ENCODE measurements at places on chromosomes 6 and 20. TPM values are rescaled to one million over a fixed set of nuclear protein-coding genes. Genes with fewer than 3 reads are reported as not detected.

PRR18 gene
- 0.05 TPM for total RNA-seq

POU5F1 gene
- total RNA-seq: 1.7 TPM

DNA sequence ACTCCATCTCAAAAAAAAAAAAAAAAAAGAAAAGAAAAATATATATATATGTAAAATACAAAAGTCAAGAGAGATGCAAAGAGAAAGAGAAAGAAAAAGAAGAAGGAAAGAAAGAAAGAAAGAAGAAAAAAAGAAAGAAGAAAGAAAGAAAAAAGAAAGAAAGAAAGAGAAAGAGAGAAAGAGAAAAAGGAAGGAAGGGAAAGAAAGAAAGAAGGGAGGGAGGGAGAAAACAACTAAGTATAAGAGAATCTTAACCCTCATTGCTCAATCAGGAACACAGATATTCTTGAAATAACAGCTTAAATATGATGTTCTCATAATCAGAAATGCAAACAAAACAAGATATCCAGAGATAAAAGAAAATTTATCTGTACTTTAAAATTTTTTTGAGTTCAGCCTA, 54.4 kb upstream of the MARCKS start:
- no peak for DNase-seq

FNDC1 gene
- total RNA-seq: not detected

DNA sequence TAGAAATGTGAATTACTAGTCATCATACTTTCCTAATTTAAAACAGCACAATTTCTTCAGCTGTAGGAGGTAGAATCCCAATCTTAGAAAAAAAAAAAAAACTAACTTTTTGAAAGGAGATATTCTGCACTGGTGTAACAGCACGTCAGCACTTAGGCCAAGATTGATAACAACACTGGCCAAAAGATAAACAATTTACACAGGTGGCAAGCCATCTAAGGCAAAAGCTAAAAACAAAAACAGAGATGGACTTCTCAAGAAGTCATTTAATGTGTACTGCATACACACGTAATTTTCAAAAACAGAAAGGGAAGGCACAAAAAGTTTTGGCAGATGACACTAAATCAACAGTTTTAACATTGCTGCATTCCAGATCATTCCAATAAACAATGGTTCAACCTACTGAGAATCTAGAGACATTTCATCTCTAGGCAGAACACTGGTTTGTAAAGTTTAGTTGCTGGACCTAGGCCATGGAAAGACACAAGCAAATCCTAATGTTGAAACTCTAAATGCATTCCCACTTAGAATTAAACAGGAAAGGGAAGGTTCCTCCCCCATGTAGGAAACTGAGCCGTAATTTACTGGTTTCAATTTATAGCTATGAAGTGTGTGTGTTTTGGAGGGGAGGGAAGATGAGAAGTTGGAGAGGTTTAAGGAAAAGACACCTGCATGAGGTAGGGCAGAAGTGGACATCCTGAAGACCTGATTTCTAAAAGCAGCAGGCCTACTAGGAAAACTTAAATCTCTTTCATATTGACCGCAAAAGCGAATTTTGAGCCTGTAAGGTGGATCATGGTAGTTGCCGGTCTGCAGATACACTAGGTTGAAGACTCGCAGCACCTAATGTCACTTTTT, 1.3 kb downstream of the GCLC start:
- DNase-seq: peak; percentile 54

FAM83C gene
- 0.37 TPM for total RNA-seq

EYA4 gene
- total RNA-seq: not detected

- DNase-seq: no peak
These were observed 833.2 kb downstream of the MAFB start for GRCh38 chr20:39855799-39856198.

GRCh38 chr20:3350422-3350821, 57.0 kb downstream of the DNAAF9 start:
- DNase-seq: no peak

- no peak for DNase-seq
These were observed 1.3 kb downstream of the ZNF76 start for GRCh38 chr6:35260591-35261570.

DNA sequence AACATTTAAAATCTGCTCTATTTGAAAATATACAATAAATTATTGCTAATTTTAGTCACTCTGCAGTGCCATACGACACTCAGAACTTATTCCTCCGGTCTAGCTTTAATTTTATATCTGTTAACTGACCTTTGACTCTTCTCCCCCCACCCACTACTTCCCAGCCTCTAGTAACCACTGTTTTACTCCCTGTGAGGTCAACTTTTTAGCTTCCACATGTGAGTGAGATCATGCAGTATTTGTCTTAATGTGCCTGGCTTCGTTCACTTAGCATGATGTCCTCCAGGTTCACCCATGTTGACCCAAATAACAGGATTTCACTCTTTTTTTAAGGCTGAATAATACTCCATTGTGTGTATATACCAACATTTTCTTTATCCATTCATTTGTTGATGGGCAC, 80.8 kb downstream of the RPP40 start:
- DNase-seq: no peak

- DNase-seq: no peak
These were observed 37.2 kb downstream of the VTA1 start for GRCh38 chr6:142184307-142184706.

GRCh38 chr20:34709831-34710567, 5.9 kb downstream of the TP53INP2 start:
- DNase-seq: peak; percentile 95

EPPIN gene
- total RNA-seq: not detected

TCF19 gene
- total RNA-seq: 80.8 TPM

MUC21 gene
- total RNA-seq: not detected

HLA-DRB1 gene
- not detected for total RNA-seq

DNA sequence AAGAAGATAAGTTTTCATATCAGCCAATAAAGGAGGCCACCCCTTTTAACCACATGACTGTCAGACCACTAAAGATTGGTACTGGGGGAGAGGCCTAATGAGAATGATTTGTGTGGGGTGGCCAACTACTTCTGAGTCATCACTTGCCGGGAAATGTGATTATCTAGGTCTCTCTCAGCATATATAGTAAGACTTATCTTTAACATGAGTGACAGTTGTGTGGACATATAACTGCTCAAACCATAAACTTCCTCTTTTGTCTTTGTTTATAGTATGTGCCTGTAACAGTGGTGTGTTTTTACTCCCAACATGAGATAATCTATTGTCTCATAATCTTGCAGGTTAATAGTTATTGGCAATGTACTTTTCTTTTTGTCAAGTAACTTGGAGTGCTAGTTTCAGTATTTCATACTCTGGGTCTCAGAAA, 312.4 kb downstream of the CDKAL1 start:
- no peak for DNase-seq

DNA sequence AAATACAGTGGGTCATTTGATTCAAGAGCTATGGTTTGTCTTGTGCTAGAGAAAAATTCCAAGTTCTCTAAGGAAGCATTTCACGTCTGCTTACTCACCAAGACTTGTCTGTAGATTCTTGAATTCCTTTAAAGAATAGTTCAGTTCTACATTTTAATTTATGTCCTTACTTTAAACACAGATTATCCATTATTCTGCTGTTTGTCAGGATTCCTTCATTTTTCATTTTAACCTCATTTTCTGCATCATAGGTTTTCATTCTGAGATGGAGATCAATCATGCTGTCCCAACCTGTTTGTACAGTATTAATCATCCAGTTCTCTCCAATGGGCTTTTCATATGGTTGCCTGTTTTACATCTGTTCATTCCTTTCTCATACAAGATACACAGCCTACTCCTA, 24.5 kb upstream of the POPDC3 start:
- no peak for DNase-seq

DNA sequence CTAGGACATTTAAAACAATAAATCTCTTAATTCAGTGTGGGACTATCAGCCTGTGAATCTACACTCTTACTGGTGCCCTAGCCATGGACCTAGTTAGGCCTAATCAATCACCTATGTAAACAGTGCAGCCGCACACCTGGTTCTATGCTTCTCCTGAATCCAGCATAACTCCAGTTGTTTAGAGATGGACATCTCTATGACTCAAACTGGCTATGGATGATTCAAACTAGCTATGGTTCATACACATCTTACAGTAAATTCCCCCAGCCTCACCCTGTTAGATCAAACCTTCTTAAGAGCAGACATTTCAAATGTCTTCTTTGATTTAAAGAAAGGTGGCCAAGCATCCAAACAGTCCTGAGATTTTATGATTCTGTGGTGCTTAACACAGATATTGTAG, 34.7 kb downstream of the SLC35B3 start:
- DNase-seq: no peak

- DNase-seq: no peak
These were observed 28.3 kb downstream of the MAS1 start for GRCh38 chr6:159919011-159919511.

- DNase-seq: no peak
These were observed 27.8 kb downstream of the LRRC1 start for GRCh38 chr6:53822401-53823125.

DNA sequence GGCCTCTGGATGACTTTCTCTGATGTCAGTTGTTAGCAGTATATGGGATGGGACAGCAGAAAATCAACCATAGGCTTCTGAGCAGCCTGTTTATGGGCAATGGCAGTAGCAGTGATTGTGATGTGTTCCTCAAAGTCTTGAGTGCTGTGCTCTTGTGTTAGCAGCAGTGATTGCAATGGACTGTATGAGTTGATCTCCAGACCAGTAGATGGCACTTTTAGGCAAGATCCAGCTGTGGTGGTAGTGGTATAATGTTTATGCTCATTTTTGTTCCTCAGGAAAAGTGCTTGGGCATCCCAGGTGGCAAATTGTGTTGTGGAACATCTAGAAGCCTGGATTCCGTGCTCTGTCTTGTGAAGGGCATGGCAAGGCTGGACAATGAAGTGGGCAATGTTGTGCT, 181.6 kb upstream of the SYNCRIP start:
- DNase-seq: no peak

CLVS2 gene
- total RNA-seq: not detected

- DNase-seq: no peak
These were observed 44.1 kb upstream of the AKIRIN2 start for GRCh38 chr6:87745966-87746721.

- DNase-seq: peak; percentile 82
These were observed 6.2 kb upstream of the RBCK1 start for GRCh38 chr20:401682-402495.

DNA sequence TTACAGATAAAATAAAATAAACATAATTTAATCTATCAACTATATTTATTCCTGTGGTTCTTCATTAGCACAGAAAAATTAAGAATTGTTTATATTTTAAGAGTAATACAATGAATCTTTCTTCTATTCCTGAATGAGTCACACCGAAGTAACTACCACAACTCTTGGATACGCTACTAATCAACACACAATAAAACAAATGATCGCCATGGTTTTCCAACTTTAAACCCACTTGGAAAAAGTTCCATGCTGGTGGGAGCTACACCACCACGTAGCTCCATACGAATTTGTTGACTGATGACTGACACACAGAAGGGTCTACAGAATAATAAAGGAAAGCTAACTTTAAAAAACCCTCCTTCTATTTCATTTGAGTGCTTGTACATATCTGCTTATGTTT, 135.8 kb upstream of the NEDD9 start:
- DNase-seq: no peak

TBC1D20 gene
- total RNA-seq: 19.5 TPM

GRCh38 chr6:44701038-44701636, 313.6 kb downstream of the CDC5L start:
- DNase-seq: peak; percentile 12

F13A1 gene
- total RNA-seq: not detected

GRCh38 chr6:110858562-110859214, 15.9 kb upstream of the AMD1 start:
- DNase-seq: no peak
